NCI-H2171 (cell line): ENCODE measurements at places on chromosomes 13 and 19.

- no peak for DNase-seq
Observed at GRCh38 chr13:113792236-113792770, 33.3 kb downstream of the TMEM255B start.

GRCh38 chr13:42623916-42624315 is 50.0 kb downstream of the TNFSF11 start:
- no peak for DNase-seq

- no peak for DNase-seq
Observed at GRCh38 chr13:92649140-92649813, 577.3 kb upstream of the GPC6 start.

- no peak for DNase-seq
Observed at GRCh38 chr13:65133094-65133493, 2097.0 kb downstream of the PCDH9 start.

- peak; percentile 23 for DNase-seq
Observed at GRCh38 chr13:71079638-71080037, 787.4 kb downstream of the DACH1 start.

DNA sequence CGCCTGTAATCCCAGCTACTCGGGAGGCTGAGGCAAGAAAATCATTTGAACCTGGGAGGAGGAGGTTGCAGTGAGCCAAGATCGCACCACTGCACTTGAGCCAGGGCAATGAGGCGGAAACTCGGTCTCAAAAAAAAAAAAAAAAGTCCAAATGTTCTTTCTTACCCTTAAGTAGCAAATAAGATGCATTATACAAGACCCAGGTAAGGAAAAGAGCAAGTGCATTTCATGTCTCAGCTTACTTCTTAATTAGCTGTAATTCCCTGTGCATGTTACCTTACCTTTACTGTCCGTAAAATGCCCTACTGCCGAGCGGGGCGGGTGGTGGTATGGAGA is 3.8 kb upstream of the ZNF681 start:
- no peak for DNase-seq

GRCh38 chr13:30712536-30713532 is 22.5 kb upstream of the ALOX5AP start:
- no peak for DNase-seq

- no peak for DNase-seq
Observed at GRCh38 chr13:27182844-27183497, 11.4 kb upstream of the USP12 start.

DNA sequence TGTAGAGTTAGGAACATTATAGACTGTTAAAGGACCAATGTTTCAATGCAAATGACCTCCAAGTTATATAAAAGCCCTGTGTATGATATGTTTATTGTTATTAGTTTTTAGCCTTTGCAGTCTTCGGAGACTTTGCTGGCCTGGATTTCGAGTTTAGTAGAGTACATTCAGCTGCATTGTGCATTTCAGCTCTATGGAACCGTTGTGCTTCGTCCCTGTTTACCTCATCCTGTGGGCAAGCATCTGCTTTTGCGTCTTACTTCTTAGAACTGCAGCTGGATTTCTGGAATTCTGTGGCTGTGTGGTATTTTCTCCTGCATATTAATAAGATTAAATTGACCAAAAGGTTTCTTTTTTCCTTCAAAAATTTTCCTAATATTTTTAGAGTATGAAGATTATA is 138.6 kb downstream of the KCNRG start:
- DNase-seq = no peak

DNA sequence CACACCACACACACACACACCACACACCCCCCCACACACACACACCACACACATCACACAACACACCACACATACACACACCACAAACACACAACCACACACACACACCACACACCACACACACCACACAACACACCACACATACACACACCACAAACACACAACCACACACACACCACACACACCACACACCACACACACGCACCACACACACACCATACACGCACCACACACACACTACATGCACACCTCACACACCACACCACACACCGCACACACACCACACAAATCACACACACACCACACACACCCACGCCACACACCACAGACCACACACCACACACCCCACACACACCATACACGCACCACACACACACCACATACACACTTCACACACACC is 83.5 kb downstream of the ZNF557 start:
- DNase-seq = no peak

DNA sequence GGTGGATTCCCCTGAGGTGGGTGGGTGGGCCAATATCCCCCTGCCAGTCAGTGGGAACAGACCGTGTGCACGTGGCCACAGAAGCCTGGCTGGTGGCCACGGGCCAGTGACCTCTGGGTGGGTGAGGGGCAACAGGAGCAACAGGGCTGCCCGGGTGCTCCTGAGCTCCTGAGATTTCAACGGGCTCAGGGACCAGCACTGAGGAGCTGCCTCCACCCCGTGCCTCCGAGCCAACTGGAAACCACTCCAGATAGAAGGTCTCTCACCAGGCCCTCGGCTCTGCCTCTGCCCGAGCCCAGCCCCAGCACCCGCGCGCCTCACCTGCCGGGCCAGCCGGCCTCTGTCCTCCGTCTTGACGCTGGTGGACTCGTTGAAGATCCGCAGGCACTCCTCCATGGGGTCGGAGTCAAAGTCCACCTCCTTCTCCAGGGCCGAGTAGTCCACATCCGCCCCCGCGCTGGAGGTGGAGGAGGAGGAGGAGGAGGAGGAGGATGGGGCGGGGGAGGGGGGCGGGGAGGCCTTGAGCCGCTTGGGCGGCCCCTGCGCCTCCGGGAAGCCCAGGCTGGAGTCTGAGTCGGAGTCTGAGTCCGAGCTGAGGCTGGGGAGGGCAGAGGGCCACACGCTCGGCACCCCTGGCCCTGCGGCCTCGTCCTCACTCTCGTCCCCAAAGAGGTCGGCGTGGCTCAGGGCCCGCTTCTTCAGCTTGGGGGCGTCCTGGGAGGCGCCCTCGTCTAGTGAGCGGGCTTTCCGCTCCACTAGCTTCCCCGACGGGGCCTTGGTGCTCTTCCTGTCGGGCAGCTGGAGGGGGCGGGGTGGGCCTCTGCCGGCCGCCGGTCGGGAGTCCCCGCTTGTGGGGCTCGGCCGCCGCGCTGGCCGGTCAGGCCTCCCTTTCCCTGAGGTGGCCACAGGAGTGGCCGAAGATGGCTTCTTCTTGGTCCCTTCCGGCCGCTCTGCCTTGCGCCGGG is 14.8 kb upstream of the ATP8B3 start:
- DNase-seq = no peak

- no peak for DNase-seq
Observed at GRCh38 chr19:35907377-35907745, 734 bp downstream of the TYROBP start.

DNA sequence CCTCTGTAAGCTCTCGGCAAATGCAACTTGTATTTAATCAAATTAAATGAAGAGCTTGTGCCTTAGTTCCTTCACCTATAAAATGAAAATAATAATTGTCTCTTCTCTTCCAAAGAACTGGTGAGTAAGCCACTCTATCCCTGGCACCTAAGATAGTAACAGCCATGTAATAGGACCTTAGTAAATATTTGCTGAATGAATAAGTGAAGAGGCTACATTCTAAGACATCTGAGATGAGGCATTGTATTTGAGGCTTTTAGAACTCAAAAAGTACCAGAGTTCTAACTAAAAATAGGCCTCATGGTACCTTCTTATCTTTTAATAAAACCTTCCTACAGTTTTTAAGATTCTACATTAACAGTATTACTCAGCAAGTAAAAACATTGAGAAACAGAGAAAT is 17.3 kb upstream of the DCLK1 start:
- DNase-seq = no peak

GRCh38 chr19:10379880-10380312 is 476 bp downstream of the TYK2 start:
- DNase-seq = no peak

DNA sequence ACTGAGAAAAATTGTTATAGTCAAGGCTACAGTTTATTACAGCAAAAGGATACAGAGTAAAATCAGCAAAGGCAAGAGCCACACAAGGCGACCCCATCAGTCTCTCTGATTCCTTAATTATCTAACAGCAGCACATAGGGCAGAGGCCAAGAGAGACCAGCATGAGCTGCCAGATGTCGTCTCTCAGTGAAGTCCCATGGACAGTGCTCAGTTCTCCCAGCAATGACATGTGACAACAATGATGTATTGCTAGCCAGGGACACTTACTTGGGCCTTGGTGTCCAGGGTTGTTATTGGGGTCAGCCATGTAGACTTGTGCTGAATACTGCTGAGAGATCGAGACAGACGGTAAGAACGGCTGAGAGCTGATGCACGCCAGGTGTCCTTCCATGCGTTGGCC is 22.3 kb downstream of the ZSWIM9 start:
- DNase-seq = no peak

- DNase-seq = no peak
Observed at GRCh38 chr13:30991922-30992321, 59.5 kb downstream of the TEX26 start.

DNA sequence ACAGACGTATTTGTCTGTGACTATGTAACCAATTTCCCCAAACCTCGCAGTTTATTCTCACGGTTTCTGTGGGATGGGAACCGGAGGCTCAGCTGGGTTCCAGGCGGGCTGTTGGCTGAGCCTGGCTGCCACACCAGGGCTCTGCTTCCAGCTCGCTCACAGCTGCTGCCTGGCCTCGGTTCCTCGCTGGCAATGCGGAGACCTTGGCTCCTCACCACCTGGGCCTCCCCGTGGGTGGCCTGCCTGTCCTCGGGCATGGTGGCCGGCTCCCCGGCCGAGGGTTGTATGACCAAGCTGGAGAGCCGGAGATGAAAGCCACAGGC is 218.9 kb upstream of the MAB21L1 start:
- DNase-seq = no peak

GRCh38 chr19:50657222-50657669 is 8.0 kb downstream of the C19orf81 start:
- no peak for DNase-seq

DNA sequence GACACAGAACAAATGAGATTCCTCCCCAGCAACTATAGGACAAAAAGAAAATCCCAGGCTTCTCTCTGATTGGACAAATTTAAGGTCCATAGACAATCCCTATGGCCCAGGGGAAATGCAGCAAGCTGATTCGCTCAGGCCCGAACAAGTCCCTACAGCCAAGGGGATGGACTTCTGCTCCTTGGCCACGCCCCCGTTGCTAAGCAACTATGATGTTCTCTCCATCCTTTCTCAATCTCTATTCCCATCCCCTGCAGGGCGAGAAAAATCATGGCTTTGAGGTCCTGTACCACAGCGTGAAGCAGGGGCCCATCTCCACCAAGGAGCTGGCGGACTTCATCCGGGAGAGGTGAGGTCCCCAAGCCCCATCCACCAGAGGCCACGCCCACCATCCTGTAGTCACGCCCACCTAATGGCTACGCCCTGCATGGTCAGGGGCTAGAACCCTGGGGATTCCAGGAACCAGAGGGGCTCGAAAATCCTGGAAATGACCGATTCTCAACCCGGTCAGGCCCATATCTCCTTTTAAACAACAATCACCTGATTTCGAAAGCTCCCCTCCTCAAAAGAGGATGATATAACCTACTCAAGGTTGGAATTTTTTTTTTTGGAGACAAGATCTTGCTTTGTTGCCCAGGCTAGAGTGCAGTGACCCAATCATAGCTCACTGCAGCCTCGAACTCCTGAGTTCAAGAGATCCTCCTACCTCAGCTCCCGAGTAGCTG is 11.4 kb downstream of the FCHO1 start:
- no peak for DNase-seq

DNA sequence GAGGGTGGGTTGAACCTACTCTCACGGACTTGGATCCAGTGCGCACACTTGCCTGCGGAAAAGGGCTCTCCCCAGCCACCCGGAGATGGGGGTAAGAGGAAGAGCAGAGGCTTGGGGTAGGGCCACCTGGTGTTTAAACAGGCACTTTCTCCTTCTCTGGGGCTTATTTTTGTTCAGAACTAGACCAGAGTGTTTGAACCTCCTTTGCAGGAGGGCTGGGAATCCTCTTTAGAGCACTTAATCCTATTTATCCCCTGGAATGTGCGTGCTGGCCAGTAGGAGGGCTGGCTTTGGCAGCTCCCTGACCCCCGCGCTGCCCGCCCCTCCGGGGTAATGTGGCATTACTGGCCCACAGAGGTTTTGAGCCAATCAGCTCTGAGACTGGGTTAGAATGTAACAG is 2.0 kb downstream of the RGS9BP start:
- DNase-seq = no peak

DNA sequence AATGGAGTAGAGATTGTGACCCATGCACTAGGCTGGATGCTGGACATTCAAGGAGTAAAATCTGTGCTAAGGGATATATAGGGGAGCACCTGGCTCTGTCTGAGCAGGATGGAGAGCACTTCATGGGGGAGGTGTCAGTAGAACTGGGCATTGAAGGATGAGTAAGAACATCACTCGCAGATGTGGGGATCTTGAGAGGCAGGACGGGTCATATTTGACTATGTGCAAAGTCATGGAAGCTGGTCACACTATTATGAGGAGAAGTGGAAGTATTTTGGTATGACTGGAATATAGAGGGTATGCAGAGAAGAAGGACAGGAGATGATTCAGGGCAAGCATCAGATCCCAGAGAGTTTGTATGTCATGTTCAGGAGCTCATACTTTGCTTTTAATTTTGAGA is 62.9 kb upstream of the PCDH8 start:
- no peak for DNase-seq

DNA sequence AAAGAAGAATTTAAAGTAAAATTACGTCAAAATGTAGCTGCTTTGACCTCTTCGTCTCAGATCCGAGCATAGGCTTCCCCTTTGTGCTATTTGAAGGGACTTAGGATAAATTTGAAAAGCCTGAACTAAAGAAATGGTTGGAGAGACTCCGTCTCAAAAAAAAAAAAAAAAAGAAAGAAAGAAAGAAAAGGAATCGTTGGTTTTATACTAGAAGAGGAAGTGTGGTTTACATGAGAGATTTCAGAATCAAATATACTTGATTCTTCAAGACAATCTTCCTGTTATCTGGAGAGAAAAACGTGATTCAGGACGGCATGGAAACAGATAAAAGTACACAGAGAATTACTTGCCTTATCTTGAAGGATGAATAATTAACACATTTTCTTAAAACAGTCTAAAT is 474 bp upstream of the ZNF780B start:
- DNase-seq = no peak

GRCh38 chr13:97250560-97250959 is 28.4 kb downstream of the MBNL2 start:
- DNase-seq = no peak

GRCh38 chr19:55099557-55100506 is 17.6 kb downstream of the PPP1R12C start:
- DNase-seq = no peak

GRCh38 chr13:110103026-110103425 is 203.9 kb downstream of the COL4A1 start:
- DNase-seq = no peak

DNA sequence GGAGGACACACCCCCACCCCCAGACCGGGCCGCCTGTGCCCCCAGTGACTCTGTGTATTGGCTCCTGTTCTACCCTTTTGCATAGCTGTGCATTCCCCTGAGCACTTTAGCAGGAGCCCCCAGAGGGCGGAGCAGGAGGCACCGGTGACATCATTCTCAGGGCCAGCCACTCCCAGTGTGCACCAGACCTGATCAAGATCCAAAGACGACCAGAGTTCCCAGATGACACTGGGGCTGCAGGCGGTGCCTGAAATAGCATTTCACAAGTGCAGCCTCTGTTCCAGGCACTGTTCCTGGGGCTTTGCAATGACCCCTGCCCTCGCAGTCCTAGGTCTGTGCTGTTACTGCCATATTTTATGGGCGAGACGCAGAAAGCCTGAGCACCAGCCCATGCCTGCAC is 14.5 kb upstream of the PTPRS start:
- DNase-seq = no peak
